NCI-H2081 treated with DMSO at 0.1 percent for 48 hours (cell line): ENCODE measurements at places on chromosomes 2 and 18.

DNA sequence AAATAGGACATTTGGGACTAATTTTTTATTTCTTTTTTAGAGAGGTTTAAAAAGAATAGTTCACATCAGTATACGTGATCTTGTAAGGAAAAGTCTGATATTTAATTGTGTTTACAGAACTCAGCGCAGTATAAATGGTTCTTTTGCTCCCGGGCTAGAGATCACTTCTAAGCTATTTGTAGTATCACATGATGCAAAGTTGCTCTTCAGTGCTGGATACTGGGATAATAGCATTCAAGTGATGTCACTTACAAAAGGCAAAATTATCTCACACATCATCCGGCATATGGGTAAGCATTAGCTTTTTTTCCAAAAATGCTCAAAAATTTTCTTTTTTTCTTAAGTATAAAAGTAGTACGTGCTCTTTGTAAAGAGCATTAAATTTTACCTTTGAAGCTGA is 37.4 kb upstream of the CYP20A1 start:
- DNase-seq, result no peak

- no peak for DNase-seq
These were observed 774 bp downstream of the IER3IP1 start for GRCh38 chr18:47175283-47175897.

DNA sequence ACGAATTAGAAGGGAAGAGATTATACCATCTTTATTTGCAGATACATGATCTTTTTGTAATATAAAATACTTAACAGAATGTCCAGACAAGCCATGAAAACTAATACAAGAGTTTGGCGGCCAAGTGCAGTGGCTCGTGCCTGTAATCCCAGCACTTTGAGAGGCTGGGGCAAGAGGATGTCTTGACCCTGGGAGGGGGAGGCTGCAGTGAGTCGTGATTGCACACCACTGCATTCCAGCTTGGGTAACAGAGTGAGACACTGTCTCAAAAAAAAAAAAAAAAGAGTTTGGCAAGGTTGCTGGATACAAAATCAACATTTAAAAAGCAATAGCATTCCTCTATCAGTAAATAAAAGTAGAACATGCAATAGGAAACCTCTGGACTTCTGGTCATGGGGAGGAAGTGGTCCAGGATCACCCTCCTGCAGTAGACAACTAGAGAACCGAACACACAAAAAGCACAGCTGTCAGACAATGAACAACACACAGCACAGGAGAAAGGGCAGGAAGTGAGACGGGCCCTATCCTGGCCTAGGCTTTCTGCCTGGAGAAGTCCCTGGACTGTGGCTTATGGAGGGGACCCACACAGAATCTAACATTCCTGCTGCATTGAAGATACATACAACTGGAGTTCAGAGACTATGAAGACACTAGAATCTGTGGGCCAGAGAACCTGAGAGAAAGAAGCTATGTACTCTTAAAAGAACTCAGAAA is 118.9 kb upstream of the ARL4C start:
- DNase-seq, result no peak

DNA sequence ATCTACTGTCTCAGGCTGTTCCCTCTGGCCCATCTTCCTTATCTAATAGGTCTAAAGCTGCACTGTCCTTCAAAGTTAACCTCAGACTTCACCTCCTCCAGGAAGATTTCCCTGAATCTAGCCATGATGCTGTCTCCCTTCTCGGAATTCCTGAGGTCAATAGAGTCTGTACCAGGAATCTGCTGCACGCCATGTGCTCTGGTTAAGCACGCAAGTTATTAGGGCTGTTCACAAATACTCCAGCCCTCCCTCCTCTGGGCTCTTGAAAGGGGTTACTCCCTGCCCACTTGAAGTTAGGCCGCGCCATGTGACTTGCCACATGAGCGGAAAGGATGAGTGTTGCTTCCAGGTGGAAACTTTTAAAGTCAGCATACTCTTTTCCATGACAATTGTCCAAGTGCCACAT is 43.6 kb downstream of the MCFD2 start:
- no peak for DNase-seq

- no peak for DNase-seq
These were observed 210.3 kb downstream of the UBE2E3 start for GRCh38 chr2:181190711-181191110.

DNA sequence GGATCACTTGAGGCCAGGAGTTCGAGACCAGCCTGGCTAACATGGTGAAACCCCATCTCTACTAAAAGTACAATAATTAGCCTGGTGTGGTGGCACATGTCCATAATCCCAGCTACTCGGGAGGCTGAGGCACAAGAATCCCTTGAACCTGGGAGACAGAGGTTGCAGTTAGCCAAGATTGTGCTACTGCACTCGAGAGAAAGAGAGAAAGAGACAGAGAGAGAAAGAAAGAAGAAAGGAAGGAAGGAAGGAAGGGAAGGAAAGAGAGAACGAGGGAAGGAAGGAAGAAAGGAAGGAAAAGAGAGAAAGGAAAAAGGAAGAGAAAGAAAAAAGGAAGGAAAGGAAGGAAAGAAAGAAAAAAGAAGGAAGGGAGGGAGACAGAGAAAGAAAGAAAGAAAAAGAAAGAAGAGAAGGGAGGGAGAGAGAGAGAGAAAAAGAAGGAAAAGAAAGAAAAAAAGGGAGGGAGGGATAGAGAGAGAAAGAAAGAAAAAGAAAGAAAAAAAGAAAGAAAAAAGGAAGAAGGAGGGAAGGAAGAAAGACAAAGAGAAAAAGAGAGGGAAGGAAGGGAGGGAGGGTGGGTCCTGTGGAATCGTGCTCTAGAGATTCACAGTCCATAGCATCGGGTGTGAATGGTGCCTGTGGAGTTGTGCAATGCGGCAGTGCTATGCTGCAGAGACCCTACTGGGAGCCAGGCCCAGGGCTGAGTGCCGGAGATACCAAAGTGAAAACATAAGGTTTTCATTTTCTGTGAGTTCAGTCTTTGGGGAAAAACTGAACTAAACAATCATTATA is 4.6 kb upstream of the SDC1 start:
- DNase-seq, result no peak

- DNase-seq, result no peak
These were observed 12.9 kb downstream of the ADCY3 start for GRCh38 chr2:24907116-24907515.

- DNase-seq, result no peak
These were observed 11.3 kb downstream of the MALT1 start for GRCh38 chr18:58682429-58683069.

- no peak for DNase-seq
These were observed 301.4 kb downstream of the GALR1 start for GRCh38 chr18:77551055-77551454.

- no peak for DNase-seq
These were observed 769.0 kb upstream of the ZEB2 start for GRCh38 chr2:145288650-145289496.

DNA sequence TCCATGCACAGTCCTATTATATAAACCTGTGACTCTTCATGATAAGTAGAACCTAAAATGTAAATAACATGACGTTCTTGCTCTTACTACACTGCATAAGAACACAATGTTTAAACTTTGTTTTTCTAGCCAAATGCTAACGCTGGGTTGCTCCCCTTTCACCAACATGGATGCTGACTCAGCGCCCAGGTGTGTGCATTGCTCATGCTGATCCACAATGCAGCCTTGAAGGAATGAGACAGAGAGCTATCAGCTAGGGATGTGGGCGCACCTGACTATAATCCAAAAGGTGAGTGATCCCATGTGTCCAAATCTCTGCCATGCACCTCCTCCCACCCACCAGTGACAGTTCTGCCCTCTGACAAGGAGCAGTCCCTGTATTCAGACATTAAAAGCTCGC is 235.0 kb downstream of the IRS1 start:
- no peak for DNase-seq

DNA sequence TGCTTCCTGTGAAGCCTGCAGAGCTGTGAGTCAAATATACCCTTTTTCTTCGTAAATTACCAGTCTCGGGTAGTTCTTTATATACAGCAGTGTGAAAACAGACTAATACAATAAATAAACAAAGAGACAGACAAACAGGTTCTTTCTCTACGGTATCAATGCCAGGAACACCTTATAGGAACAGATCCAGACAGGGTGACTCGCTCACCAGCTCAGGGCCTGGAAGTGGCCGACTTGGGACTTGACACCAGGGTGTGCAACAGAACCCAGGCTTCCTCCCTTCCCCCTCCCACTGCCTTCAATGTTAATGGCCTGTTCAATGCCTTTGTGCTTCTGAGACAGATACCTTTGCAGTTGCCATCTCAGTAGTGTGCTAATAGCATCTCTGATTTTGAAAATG is 309.5 kb downstream of the ALK start:
- DNase-seq, result no peak

GRCh38 chr2:182133195-182133891 is 147.7 kb downstream of the PPP1R1C start:
- no peak for DNase-seq

- DNase-seq, result no peak
These were observed 146.8 kb downstream of the TGIF1 start for GRCh38 chr18:3596637-3597384.

GRCh38 chr2:119241205-119241532 is 17.5 kb downstream of the STEAP3 start:
- DNase-seq, result no peak

DNA sequence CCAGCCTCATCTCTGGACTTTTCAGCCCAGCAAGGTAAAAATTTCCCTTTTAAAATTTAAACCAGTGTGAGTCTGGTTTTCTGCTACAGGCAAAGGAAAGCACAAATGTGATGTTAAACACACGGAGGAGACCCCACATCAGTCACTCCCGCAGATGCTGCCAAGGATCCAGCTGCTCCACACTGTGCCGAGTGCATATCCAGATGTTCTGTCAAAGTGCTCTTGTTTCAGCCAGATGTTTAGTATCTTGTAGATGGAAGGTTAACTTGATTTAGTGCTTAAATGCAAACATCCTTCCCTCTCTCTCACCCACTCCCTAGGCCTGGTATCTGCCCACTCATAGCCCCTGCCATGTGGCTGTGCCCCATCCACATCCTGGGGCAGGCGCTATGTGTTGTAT is 15.8 kb upstream of the ATOH8 start:
- DNase-seq, result no peak

DNA sequence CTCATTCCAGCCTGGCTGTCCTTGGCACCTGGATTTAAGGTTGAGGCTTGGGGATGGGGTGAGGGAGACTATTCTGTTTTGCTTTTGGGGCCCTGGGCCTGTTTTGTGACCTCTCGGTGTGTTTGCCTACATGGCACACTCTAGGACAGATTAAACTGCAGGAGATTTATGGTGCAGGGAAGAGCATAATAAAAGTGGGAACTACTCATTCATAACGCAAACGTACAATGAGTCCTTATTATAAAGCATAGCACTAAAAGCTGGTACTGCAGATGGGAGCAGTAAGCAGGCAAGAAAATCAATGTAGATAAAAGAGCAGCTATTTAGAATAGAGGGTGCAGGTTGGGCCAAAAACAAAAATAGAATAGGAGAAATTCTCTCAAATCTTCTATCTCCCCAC is 238.4 kb downstream of the ACTR3 start:
- DNase-seq, result no peak

DNA sequence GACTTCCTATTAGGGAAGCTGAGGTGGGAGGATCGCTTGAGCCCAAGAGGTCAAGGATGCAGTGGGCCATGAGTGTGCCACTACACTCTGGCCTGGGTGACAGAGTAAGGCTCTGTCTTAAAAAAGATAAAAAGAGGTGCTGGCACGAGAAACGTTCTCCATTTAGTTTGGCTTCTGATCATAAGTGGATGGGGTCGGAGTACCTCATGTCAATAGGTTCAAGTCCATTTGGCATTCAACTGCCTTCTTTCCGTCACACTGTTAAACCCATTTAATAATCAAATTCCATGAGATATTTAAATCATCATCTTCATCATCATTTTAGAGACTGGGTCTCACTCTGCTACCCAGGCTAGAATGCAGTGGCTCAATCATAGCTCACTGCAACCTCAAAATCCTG is 9.2 kb downstream of the COX7A2L start:
- no peak for DNase-seq

DNA sequence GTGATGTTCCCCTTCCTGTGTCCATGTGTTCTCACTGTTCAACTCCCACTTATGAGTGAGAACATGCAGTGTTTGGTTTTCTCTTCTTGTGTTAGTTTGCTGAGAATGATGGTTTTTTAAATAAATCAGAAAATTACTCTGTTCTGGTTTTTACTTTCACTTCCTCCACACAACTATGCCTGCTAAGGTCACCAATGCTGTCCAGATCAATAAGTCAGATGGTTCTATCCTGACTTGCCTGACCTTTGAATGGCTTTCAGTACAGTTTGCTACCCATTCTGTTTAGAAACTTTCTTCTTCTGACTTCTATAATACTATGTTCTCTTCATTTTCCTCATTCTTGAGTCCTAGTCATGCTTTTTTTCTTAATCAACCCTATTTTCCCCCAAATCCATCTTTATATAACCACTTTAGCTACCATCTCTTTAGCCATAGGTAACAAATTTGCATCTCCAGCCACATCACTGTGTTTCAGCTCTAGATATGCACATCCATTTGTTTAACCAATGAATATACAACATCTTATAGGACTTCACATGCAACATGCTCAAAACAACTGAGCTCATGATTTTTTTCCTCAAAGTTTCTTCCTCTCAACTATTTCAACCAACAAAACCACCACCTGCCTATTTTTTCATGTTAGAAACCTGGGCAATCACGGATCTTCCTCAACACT is 58.8 kb upstream of the SLC38A11 start:
- DNase-seq, result no peak

DNA sequence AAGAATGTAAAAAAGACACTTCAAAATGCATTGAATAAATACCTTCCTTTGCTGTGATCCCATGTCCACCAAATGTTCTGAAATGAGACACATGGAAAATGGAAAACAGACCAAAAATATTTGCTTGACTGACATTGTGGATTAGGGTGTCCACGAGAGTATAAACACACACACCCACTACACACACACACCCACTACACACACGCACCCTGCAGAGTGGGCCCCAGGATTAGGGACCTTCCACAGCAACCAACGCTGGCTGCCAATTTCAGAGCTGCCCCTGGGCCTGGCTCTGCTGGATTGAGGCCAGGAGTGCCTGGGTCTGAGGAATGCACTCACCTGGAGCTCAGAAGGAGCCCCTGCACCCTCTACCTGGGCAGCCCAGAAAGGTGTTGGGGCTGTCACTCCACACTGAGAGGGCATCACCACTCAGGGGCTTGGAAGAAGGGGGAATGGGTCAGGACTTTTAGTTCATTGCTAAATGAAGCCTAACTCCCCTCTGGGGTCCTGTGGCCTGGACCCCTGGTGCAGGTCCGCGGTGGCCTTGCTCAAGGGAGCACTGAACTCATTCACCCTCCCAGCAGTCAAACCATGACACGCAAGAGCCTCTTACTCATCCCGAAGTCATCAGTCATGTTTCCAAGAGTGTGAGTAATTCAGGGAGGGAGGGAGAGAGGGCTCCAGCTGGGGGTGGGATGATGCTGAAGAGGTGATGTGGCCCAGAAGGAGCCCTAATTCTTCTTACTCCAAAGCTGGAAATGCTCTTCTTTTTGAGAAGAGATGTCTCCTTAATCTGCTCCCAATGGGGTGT is 50.2 kb upstream of the PLB1 start:
- DNase-seq, result no peak

- DNase-seq, result no peak
These were observed 96.8 kb downstream of the SGPP2 start for GRCh38 chr2:222521099-222521498.

DNA sequence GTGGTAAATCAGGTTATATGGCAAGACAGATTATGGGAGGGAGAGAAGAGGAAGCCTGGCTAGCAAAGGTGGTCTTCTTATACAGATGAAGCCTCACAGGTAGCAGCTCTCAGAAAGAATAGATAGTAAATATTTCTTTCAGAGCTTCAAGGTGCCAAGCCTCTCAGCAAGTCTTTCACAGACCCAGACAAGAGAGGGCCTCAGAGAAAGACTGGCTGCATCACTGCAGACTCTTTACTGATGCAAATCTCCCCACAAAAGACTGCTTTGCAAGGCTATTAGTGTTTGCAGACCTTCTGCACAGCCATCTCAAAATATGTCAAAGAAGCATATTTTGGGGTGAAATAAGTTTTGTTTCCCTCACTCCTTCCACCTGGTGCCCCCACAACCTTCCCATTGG is 372.4 kb upstream of the RND3 start:
- no peak for DNase-seq
